ENCODE measurements at places on chromosomes 3 and 15.

- no peak for DNase-seq
Observed at GRCh38 chr3:187828579-187829452, 83.5 kb upstream of the BCL6 start.

- DNase-seq, result no peak
Observed at GRCh38 chr3:183281126-183281797, 28.2 kb downstream of the B3GNT5 start.

- no peak for DNase-seq
Observed at GRCh38 chr3:195033531-195034091, 237.3 kb downstream of the XXYLT1 start.

- no peak for DNase-seq
Observed at GRCh38 chr3:177306252-177306651, 109.0 kb upstream of the TBL1XR1 start.

DNA sequence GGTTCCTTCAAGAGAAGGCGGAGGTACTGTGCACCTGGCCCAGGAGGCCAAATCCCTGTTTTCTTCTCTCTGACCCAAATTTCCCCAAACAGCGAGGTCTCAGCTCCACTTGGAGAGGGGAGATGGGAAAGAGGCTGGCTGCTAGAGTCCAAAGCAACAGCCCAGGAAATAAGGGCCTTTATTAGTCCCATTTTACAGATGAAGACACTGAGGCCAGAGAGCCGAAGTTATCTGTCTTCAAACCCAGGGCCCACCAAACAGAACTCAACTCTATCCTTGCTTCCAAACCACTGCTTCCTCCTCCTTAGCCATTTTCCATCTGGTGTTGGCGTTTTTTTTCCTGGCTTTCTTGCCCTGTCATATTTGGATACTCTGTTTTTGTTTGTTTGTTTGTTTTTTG is 22.0 kb upstream of the FLNB start:
- DNase-seq, result no peak

- no peak for DNase-seq
Observed at GRCh38 chr3:46245146-46245545, 2.9 kb downstream of the CCR3 start.

- DNase-seq, result no peak
Observed at GRCh38 chr3:64685800-64686445, 1.9 kb downstream of the ADAMTS9 start.

- no peak for DNase-seq
Observed at GRCh38 chr3:66110840-66111239, 72.1 kb upstream of the MAGI1 start.

- no peak for DNase-seq
Observed at GRCh38 chr3:140972833-140973232, 31.2 kb downstream of the SLC25A36 start.

DNA sequence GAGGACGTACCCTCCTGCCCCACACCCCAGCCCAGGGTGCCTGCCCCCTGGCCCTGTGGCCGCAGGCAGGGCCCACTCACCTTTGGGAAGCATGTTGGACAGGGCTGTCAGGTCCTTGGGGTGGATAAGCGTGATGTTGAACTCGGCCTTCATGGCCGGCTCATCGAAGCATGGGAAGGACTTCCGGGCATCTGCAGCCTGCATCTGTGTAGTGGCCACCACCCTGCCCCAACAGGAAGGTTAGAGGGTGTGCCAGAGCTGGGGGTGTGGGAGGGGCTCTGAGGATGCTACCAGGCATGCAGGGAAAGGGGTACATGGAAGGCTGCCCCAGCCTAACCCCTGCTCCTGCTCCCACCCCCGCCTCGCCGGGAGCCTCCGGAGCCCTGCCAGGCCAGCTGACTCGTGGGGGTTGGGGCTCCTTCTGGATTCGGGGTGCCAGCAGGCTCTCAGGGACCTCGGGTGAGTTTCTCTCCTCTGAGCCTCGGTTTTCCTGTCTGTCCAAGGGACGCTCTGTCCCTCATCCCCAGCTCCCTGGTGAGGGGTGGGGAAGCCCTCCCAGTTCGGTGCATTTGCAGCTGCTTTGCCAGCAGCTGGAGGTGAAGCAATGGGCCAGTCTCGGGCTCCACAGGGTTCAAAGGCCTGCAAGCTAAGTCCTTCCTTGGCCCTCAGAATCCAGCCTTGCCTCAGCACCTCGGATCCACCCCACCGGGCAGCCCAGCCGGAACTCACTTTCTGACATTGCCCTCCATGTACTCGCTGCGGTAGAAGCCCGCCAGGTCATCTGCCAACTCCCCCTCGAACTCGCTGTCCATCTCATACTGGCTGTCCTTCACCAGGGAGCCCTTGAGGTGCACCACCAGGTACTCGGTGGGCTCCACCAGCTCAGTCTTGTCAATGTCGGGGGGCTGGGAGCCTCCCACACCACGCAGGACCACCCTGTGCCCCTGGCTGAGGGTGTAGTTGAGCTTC is 9.1 kb downstream of the ANPEP start:
- no peak for DNase-seq

Measured in activated CD8-positive, alpha-beta memory T cell treated with anti-CD3 and anti-CD28 coated beads for 48 hours (primary cell).